ENCODE measurements at places on chromosomes 13 and 19.

DNA sequence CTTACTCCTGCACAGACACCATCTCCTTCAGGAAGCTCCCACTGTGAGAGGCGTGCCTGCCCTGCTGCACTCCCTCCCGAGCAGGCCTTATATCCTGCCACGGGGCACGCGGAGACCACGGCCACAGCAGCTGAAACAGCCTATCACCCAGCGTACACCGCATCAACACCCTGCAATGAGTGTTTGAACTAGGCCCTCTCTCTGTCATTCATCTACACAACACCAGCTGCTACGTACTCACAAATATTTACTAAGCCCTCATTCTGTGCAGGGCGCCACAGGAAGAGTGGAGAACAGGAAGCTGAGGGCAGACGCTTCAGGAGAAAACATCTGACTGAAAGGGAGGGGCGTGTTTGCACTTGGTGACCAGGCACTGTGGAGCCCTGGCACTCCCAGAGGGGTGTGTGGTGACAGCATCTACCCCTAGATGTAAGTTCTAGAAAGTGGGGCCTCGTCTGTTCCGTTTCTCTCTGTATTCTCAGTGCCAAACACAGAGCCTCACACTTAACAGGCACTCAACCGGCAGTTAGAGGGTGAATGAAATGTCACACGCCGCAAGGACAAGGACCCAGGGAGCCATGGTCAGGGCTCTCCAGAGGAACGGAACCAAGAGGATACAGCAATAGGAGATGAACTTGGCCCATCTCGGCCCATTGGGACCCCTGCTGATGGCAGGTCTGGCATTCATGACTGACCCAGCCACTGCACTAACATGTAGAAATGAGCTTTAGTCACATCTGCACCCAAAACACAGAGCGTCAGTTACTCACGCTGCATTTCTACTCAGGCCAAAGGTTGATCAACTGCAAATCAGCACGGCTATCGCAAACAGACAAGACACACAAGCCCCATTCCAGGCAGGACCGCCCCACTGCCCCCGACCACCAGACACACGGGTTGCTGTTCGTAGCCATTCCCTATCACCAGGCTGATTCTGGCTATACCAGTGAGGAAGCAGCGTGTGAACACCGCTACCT is 15.7 kb downstream of the RANBP3 start:
- DNase-seq, result peak; percentile 100

- DNase-seq, result no peak
Observed at GRCh38 chr19:49316284-49316683, 8.7 kb downstream of the SLC6A16 start.

DNA sequence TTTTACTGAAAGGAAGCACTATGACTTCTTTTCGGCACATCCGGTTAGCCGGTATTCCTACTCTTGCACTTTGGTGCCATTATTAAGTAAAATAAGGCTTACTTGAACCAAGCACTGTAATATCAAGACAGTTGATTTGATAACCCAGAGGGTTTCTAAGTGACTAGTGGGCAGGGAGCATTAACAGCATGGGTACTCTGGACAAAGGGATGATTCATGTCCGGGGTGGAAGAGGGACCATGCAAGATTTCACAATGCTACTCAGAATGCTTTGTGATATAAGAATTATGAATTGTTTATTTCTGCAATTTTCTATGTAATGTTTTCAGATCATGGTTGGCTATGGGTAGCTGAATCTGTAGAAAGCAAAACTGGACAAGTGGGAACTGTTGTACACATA is 282.1 kb downstream of the TDRD3 start:
- DNase-seq, result no peak

GRCh38 chr19:34226036-34226435 is 28.3 kb upstream of the GARRE1 start:
- no peak for DNase-seq

DNA sequence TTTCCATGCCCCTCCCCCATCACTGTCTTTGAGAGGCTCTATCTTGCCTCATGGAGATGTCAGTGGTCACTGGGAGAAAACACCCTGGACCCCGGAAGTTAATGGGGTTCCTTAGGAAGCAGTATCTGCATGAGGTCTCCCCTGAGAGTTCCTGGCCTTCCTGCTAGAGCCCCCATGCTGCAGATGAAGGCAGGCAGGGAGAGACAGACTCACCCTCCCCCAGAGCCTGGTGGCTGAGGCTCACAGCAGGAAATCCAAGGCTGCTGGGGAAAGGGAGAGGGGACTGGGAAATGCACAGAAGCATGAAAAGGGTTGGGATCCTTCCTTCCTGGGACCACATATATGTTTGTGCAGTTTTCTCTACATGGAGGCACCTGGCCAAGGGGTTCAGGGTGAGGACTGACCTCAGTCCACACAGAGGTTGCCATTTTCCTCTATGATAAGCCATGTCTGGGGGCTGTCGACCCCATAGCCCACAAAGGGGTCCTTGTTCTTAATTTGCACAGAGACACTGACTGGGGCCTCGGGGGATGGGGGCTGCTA is 95.4 kb downstream of the RNASEH2B start:
- DNase-seq, result no peak

GRCh38 chr19:35362261-35363000 is 4.2 kb downstream of the FFAR3 start:
- no peak for DNase-seq

DNA sequence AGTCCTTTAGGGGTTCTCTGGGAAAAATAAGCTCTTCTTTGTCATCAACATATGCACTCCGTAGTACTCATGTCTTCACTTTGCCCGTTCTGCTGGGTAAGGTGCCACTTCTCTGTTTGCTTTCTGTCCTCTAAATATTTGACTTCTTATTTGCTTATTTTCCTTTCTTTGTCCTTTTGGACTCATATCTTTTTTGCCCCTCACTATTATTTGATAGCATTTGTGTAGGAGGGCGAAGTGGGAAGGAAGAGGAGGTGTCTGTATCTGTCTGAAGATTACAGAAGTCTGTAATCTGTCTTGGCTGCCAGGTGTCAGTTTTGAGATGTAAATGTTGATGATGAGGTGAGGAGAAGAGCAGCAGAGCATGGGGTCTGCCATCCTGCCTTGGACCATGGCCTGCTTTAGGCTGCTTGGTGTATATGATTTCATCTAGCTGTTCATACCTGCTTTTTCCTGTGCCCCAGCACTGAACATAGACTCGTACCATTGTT is 30.8 kb downstream of the USPL1 start:
- DNase-seq, result no peak

DNA sequence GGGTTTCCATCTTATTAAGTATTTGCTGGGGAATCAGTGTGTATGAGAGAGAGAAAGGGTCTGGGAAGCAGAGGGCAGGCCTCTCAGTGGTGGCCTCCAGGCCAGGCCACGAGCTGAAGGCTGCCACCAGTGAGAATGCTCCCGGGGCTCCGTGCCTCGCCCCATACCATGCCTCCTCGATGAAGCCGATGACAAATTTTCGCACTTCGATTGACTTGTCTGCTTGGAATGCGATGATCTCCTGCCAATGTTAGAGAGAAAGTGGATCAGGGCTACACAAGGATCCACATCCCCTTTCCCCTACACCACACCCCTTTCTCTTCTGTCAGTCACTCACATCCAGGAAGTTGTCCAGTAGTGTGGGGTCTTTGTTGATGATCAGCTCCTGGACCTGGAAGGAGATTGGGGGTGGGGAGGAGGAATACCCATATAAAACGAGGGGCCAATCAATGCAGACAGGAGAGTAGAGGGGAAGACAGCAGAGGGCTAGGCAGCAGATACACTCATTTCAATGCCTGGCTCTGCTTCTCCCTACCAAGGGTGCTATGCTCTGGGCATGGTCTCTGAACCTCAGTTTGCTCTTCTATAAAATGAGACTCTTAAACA is 10.7 kb downstream of the SYMPK start:
- DNase-seq, result no peak

- DNase-seq, result no peak
Observed at GRCh38 chr13:50999641-51000040, 90.0 kb downstream of the RNASEH2B start.

DNA sequence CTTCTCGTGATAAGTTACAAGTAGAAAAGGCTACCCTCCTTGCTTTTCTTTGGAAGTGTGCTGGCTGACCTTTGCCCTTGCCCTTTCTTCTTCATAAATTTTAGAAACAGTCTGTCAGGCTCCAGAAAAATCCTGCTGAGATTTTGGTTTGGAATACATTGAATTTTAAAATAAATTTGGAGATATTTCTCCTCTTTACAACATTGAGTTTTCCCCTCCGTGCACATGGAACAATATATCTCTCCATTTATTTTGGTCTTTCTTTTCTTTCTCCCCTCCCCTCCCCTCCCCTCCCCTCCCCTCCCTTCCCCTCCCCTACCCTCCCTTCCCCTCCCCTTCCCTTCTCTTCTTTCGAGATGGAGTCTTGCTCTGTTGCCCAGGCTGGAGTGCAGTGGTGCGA is 8.6 kb downstream of the KLK4 start:
- no peak for DNase-seq

DNA sequence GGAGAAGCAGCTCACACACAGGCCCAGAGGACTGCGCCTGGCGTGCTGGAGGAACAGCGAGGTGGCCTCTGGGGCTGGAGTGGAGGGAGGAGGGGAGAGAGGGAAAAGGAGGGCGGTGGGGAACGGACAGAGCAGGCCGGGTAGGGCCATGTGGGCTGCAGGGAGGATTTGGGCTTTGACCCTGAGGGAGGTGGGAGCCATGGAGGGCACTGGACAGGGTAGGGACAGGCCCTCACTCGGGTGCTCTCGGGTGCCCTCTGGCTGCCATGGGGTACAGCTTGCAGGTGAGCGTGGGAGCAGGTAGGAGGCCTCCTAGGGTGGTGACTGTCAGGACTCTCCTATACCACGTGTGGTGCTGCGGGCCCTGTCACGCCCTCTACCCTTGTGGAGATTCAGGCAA is 22.8 kb downstream of the PLIN4 start:
- DNase-seq, result no peak

GRCh38 chr19:10450853-10451609 is 30.7 kb downstream of the PDE4A start:
- DNase-seq, result no peak

- DNase-seq, result peak; percentile 79
Observed at GRCh38 chr19:2041683-2042484, 9.2 kb downstream of the MKNK2 start.

- no peak for DNase-seq
Observed at GRCh38 chr13:31639443-31640163, 99.7 kb upstream of the RXFP2 start.

GRCh38 chr19:38248421-38248820 is 7.8 kb downstream of the PPP1R14A start:
- DNase-seq, result no peak

GRCh38 chr13:30711837-30712236 is 23.5 kb upstream of the ALOX5AP start:
- no peak for DNase-seq

DNA sequence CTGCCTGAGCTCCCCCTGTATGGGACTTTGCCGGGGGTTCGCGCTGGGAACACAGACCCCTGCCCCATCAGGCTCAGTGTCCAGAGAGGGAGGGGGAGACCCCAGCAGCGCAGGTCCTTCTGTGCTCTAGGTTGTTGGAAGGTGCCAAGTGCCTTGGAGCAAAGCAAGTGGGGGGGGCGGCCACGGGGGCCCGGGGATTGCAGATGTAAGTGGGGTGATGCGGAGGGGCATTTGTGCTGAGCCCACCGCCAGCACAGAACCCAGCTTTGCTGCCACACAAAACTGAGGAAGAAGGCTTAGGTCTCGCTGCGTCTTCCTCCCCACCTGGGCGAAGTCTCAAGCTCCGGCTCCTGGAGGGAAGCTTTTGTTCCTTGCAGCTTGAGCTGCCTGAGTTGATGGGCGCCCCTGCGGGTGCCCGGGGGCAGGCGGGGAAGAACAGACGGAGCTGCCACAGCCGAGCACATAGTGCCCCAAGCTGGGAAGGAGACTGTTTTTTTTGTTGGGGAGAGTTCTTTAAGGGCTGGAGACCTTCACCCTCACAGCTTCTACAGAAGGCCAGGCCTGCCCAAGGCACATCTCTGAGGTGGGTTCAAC is 1.5 kb upstream of the NTN5 start:
- no peak for DNase-seq

DNA sequence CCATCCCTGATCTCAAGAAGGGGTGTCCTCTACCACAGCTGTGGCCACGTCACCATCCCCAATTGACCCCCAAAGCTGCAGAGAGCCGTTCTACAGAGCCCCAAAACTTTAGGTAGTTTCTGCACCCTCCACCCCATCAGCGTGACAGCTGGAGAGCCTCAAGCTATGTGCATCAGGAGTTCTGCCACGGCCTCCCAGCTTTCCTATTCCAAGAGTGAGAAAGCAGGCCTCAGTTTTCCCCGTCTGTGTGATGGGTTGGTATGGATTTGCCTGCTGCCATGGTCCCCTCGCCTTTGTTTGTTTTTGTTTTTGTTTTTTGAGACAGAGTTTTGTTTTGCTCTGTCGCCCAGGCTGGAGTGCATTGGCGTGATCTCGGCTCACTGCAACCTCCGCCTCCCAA is 1.5 kb downstream of the BCL3 start:
- DNase-seq, result no peak

- no peak for DNase-seq
Observed at GRCh38 chr19:5367530-5368133, 27.0 kb upstream of the PTPRS start.

DNA sequence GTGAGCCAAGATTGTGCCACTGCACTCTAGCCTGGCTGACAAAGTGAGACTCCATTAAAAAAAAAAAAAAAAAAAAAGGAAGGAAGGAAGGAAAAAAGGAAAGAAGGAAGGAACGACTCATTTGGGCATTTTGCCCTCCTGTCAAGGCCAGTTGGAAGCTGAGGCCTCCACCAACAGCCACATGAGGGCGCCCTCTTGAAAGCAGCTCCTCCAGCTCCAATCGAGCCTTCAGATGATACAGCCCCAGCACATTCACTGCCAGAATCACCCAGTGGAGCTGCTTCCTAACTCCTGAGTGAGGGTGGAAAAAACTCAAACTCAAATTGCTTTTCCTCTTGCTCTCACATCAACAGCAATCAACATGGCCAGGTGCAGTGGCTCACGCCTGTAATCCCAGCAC is 40.9 kb downstream of the GNG7 start:
- no peak for DNase-seq

DNA sequence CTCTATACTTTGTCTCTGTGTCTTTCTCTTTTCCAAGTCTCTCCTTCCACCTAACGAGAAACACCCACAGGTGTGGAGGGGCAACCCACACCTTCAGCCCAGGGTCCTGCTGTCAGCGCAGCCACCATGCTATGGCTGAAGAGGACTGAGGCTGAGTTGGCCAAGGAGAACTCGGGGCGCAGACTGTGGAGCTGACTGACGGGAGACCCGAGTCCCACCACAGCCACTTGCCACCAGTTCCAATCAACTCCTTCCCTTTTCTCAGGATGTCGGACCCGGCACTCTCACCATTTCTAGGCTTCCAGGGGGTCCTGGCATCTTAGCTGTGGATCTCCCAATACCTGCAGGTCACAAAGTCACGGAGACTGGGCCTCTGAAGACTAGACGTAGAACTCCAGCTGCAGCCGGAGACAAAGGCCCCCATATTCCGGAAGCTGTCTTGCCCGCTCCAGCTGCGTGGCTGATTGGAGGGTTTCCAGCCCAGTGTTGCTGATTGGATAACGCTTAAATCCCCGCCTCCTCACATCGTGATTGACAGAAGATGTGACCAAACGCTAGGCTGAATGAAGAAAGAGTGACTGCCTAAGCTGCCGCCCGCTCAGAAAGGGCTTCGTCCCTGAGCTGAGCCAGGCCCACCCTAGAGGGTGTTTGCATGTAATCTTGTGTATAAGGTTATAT is 63.6 kb downstream of the ZNF429 start:
- DNase-seq, result no peak

GRCh38 chr13:94550062-94550738 is 45.8 kb downstream of the TGDS start:
- peak; percentile 10 for DNase-seq
